Epithelial cell of esophagus (primary cell): ENCODE measurements at places on chromosomes 4 and X.

DNA sequence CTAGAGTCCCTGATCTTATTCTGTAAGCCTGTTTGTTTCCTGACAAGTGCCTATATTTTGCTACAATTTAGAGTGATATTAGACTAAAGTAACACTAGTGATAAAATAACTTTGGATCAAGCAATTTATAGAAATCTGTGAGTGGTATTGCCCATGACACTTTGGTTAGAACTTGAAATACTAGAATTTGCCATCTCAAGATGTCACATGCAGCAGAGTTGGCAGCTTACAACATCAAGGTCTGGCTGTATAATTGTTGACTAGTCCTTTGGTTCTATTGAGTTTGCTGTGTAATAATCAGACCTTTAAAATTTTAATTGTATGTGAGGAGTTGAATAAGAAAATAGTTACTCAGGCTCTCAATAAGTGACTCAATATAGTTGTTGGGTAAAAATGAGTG is 167.1 kb downstream of the RAPGEF2 start:
- DNase-seq: no peak

DNA sequence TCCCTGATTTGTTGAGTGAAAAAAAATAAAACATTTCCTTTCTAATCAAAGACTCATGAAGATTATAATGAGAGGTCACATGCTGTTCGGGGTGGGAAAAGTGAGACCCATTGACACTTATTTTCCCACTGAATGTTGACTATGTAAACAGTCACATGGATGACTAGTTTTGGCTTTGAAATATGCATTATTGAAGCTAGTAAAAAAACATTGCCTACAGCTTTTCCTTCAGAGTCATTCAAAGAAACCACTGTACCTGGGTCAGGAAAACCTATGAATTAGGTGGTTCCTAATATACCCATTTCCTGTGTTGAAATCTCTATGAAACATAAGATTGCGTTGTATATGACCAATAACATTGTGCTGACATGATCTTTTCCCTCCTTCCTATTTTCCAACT is 251.2 kb downstream of the CFAP299 start:
- peak; percentile 74 for DNase-seq

DNA sequence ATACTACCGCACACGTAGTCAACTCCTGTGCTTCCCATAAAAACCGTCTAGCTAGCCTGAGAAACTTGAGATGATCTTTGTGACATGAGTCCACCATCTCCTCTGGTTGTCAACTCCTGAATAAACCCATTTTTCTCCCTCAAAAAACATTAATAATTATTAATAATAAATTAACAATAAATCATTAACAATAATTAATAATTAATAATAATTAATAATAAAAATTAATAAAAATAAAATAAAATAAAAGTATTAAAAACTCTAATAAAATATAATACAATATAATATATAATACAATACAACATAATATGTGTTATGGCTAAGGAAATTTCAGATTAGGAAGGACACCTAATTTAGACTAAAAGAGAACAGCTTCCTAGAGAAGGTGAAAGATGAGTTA is 20.7 kb upstream of the TMPRSS11E start:
- no peak for DNase-seq

GRCh38 chr4:165834116-165834515 is 38.9 kb upstream of the TLL1 start:
- no peak for DNase-seq

- no peak for DNase-seq
These were observed 18.9 kb upstream of the NKRF start for GRCh38 chrX:119624951-119625668.

DNA sequence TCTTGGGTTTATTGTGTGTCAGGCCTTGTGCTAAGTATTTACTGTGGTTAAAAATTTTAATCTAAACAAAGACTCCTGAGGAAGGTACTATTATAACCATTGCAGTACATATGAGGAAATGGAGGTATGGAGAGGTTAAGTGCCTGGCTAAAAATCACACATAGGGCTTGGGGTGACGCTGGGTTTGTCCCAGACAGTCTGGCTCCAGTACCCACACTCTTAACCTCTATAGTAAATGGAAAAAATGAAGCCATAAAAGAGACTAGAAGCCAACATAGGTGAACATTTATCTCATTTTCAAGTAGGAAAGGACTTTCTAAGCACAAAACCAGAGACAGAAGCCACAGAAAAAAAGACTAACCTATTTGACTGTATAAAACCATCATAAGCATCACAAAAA is 1.9 kb downstream of the FOXP3 start:
- no peak for DNase-seq

- DNase-seq: peak; percentile 15
These were observed 112.7 kb downstream of the CLNK start for GRCh38 chr4:10571909-10572308.

DNA sequence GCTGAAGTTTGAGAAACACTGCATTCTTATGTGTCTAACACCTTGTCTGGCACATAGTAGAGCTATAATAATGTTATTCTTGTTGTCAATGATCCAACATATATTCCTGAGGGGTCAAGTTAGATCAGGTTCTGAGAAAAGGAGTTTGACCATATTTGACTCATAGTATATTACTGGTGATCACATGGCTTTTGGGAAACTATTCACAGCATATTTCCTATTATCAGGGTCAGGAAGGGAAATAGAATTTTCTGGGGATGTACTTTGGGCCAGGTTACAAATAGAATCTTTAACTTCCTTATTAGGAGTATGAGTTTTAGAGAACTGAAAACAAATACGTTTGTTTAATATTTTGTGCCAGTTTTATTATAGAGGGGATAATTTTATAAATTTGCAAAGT is 11.6 kb downstream of the IL15 start:
- DNase-seq: no peak

GRCh38 chrX:107730991-107731766 is 44.4 kb downstream of the TSC22D3 start:
- DNase-seq: no peak

DNA sequence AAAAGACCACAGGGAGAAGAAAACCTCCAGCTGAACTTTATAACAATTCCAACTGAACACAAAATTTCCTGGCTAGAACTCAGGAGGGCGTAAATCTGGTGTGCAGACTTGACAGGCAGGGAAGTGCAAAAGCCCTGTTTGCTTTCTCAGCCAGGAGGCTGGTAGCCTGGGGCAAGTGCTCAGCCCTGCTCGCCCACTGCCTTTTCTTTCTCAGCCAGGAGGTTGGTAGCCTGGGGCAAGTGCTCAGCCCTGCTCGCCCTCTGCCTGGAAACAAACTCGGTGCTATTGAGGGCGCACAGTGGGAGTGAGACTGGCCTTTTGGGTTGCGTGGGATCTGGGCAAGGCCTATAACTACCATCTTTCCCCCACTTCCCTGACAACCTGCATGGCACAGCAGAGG is 275.4 kb upstream of the MAOA start:
- no peak for DNase-seq

DNA sequence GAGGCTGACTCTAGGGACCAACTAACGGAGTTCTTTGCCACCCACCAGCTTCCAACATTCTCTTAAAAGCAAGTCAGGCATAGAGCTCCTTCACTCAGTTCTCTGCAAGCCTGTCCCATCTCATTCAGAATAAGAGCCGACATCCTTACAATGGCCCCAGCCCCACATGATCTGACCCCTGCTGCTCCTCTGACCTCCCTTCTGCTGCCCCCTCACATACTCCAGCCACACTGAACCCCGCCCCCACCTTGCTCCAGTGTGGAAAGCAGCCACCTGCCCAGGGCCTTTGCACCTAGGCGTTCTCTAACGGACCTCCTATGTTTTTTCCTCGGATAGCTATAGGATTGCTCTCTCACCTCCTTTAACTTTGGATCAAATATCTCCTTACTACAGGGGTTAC is 143.2 kb upstream of the ETNPPL start:
- no peak for DNase-seq

- no peak for DNase-seq
These were observed 101.9 kb downstream of the QRFPR start for GRCh38 chr4:121278811-121279368.
